COR-L47 (cell line): ENCODE measurements at places on chromosomes 7 and 10.

- DNase-seq = no peak
Measured at GRCh38 chr7:117011419-117012260, 58.3 kb downstream of the ST7 start.

DNA sequence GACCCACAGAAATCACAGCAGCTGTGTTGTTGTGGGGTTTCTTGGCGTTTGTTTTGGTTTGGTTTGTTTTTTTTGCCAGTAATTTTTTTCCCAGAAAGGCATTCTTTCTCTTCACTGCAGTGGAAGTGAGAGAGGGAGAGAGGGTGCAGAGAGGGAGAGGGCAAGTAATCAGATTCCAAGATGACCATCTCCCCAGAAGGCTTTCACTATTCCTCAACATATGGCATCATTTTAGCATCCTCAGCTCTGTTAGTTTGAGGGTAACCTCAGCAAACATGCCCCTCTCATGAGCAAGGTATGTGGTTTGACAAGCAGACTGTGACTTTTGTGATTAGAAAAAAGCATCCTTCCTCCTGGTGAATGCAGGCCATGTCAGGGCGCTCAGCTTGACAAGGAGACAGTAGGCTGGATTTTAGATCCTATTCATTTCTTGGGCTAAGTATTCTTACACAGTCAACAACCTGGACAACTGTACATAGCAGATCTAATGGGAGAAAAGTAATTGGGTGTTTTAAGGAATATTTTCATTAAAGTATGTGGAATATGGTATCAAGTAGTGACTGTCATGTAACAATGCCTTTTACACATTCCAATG is 86.3 kb upstream of the PIK3CG start:
- DNase-seq = no peak

- DNase-seq = no peak
Measured at GRCh38 chr10:73999703-74000102, 1.8 kb downstream of the VCL start.

GRCh38 chr7:75715864-75716263 is 22.9 kb downstream of the HIP1 start:
- no peak for DNase-seq

- no peak for DNase-seq
Measured at GRCh38 chr7:129776362-129776722, 164.8 kb downstream of the NRF1 start.

GRCh38 chr10:104336821-104337467 is 1.3 kb downstream of the ITPRIP start:
- no peak for DNase-seq

- no peak for DNase-seq
Measured at GRCh38 chr10:87700031-87700796, 40.5 kb downstream of the PAPSS2 start.
